ENCODE measurements at places on chromosomes 13 and 19. TPM values are rescaled to one million over a fixed set of nuclear protein-coding genes. Genes with fewer than 3 reads are reported as not detected.

DNA sequence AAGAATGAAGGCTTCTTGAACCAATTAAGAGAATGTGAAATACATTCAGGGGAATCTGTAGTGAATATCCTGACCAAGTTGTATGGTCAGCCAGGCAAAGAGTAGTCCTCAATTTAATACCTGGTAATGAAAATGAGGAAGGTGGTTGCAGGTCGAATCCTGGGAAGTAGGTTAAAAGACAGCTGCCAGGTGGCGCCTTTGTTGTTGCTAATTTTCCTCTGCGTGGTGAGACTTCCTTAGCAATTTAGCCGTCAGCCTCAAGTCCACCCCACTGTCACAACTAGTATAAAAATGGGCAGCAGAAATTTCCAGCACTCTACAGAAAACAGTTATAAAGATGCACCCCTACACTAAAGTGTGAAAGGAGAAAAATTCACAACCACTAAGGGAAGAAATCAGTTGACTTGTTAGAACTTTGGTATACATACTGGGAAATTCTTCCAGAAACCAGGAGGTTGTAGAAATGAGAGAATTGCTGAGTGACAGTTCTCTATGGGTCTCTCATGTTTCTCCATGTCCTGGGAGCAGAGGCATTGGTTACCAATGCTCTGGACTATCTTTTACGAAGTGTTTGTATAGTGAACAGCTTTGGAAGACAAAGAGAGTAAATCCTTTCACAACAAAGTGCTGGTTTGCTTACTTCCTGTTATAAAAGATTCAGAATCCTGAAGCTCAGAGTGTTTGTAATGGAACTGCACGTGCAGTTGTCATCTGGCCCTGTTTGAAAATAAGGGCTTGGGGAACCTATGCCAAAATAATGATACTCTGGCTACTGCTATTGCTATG, 235.9 kb downstream of the NHLRC3 start:
- DNase-seq: no peak

GRCh38 chr19:4966591-4966990, 2.3 kb upstream of the KDM4B start:
- DNase-seq: no peak

GRCh38 chr19:12687496-12688196, at the start of gene GNG14:
Gene GNG14 (plus strand): TSS chr19:12687998. CDS start chr19:12688049, 51 bp downstream.
- no peak for DNase-seq

DNA sequence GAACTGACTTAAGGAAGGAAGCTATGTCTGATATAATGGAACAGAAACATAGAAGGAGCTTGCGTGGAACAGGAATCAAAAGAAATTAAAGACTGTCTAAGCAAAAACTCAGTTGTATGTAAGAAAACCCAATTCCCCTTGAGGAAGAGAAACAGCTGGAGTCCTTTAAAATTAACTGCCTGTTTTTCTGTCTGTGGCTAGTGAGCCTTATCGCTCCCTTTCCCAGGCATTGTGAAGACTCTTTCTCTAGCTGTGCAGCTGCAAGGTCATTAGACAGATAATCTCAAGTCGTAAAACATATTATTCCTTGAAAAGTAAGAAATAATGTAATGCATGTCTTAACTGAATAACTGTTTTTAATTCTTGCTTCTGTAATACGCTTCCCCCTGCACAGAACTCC, 39.7 kb upstream of the IGSF23 start:
- no peak for DNase-seq

MEIOSIN gene
- 0.24 TPM for total RNA-seq

GRCh38 chr13:103243495-103243894, 177.3 kb upstream of the SLC10A2 start:
- DNase-seq: no peak

ZNF415 gene
- 19.5 TPM for total RNA-seq

GRCh38 chr13:97914540-97914939, 38.9 kb upstream of the IPO5 start:
- DNase-seq: no peak

DNA sequence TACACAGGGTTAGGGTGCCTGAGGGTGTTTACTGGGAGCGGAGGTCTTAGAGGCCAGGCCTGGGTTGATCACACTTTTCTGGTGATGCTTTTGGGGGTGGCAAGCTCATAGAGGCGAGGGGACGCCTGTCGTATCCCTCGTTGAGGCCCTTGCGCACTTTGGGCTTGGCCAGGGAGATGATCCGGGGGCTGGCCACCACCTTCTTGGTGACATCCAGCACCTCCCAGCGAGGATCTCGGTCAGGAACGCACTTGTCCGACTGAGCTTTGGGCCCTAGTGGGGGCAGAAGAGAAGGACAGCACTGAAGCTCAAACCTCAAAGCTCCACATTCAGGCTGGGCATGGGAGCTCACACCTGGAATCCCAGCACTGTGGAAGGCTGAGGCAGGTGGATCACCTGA, 17.6 kb upstream of the MIER2 start:
- DNase-seq: no peak

NXNL1 gene
- not detected for total RNA-seq

DNA sequence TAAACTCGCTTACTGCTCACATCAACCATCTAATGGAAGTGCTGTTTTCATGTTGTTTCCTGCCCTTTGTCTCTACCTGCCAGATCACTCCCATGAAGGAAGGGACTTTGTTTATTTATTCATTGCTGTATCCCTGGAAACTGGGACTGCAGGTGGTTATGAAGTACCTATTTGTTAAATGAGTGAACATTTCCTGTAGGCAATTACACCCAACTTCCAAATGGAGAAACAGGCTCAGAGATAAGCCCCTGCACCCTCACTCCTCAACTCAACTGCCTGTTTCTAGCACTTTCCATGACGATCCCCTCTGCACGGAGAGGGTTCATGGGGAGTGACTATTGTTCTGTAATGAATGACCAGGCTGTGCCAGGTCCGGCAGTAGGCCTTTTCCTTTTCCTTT, 1.9 kb upstream of the SELENOW start:
- DNase-seq: no peak

PPFIA3 gene
- total RNA-seq: 11.5 TPM

GRCh38 chr19:28329429-28329828, 883.5 kb downstream of the UQCRFS1 start:
- no peak for DNase-seq

- no peak for DNase-seq
These were observed 5.9 kb downstream of the RAB8A start for GRCh38 chr19:16117594-16118033.

CNN1 gene
- 159 TPM for total RNA-seq

LILRB2 gene
- 3.3 TPM for total RNA-seq

DNA sequence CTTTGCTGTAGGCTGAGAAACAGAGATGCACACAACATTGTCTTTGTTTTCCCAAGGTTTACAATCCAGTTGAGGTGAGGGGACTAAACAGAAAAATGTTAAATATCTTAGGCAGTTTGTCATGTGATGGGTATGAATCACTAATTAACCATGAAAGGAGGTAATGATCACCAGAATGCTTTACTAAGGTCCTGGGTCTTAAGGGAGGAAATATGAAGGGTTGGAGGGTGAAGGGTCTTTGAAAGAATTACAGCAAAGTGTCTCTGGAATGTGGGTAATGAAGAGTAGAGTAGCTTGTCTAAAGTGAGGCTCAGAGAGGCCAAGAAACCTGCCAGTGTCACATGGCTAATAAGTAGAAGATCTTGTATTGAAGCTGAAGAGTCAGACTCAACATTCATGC, 19.0 kb downstream of the BIVM start:
- no peak for DNase-seq

DNA sequence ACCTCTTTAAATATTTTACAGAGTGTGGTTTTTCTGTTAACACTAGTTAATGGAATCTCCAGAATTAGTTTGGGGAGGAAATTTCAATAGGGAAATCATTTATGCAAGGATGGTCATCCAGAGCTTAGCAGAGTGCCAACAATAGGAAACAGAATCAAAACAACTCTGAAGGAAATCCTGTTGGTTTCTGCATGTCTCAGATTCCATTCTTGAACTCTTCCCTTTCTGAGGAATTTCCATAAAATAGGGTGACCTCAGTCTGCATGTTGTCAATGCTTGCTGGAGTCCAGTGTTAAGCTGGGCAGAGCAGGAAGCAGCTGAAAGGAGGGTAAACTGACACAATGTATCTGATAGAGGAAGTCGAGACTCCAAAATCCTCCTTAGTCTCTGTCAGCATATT, 16.9 kb downstream of the CBY2 start:
- DNase-seq: no peak

DNA sequence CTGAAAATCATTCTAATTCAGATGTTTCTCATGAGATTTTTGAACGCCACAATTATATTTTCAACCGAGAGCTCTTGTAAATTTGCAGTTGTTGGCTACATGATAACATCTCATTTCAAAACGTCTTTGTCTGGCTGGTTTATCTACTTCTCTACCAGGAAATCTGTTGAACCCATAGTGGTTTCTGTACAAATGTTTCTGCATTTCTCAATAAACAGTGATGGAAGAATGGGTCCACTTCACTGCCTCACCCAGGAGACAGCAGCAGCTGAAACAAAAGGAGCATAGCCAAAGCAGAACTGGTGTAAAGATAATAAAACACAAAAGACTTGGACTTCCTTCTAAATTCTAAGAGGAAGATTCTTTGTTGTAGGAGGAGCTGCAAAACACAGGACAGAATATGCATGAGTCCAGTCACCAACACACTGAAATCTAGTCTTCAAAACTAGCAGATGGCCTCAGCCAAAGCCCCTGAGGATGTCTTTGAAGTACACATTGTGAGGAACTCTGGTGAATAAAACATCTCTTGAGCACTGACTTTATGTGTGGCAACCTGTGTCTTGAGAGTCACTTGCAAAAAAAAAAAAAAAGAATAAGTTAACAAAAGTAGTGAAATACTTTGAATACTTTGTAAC, 68.6 kb upstream of the FGF14 start:
- no peak for DNase-seq

PLK5 gene
- not detected for total RNA-seq

GRCh38 chr13:39394796-39395678, 208.0 kb downstream of the LHFPL6 start:
- DNase-seq: peak; percentile 28

- DNase-seq: peak; percentile 71
These were observed at the start of gene RGL3 for GRCh38 chr19:11418549-11419506. Gene RGL3 (minus strand): TSS chr19:11419314. CDS start chr19:11419278, 36 bp downstream.

DNA sequence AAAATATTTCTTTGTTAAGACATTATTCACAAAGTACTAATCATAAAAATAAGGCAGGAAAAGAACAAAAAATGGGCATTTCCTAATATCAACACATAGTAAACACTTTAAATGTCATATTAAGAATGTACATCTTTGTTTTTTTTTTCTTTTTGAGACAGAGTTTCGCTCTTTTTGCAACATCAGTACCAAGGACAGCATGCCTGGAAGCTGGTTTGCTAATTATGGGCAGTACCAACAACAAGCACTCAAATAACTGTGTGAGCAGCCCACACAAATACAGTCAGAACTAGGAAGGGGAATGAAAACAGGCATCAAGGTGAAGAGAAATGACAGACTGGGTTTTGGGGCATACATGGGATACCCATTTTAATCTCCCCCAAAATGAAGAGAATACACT, 788.0 kb upstream of the SLITRK1 start:
- DNase-seq: no peak

KLK11 gene
- 1.7 TPM for total RNA-seq

GRCh38 chr13:112902669-112903068, 66.3 kb upstream of the MCF2L start:
- DNase-seq: no peak

ZNF613 gene
- 4.3 TPM for total RNA-seq

DNA sequence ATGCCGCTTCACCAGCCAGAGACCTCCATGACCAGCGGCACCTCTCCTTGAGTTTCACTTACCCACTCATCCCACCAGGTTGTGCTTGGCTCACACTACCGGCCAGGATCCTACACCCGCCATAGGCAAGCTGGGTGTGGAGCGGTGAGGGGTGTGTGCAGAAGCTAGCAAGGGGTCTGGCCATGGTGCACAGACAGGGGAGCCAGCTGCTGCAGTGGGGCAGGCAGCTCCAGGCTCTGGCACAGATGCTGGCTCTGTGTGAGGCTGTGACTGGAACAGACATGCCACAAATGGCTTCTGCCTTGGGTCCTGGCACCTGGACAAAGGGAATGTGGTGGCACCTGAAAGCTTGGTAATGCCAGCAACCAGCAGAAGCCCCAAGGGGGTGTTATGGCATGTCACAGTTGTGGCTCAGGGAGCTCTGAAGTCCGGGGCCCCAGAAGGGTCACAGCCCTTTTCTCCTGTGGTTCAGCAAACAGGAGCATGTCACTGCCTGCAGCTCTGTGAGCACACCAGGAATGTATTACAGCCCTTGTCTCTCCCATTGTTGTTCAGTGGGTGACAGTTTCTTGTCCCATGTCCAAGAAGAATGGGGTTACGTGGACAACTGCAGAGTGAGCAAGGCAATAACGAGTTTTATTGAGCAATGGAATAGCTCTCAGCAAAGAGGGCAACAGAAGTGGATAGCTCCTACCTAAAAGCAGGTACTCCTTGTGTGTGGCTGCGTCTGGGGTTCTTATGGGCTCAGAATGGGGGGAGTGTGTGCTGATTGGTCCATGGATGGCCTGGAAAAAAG, 2791.0 kb upstream of the PCDH20 start:
- no peak for DNase-seq

- no peak for DNase-seq
These were observed 200.2 kb upstream of the SOX1 start for GRCh38 chr13:111866731-111867245.

DNA sequence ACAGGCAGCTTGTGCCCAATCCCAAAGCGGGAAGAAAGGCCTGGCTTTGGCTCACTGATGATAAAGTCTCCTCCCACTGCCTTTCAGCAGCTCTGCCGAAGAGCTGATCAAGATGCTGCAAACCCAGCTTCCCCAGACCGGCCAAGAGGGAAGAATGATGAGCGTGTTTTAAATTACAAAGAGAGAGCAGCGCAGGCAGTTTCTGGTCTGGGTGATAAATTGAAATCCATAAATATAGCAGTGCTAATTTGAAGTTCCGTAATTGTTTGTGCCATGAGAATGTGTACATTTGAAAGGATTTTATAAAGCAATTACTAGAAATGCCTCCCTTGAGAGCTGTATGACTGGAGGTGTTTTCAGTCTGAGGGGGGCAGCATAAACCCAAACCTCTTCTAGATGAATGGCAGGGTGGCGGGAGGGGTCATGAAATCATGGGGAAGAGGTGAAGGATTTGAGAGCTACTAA, 171.8 kb downstream of the STK24 start:
- DNase-seq: no peak

DNA sequence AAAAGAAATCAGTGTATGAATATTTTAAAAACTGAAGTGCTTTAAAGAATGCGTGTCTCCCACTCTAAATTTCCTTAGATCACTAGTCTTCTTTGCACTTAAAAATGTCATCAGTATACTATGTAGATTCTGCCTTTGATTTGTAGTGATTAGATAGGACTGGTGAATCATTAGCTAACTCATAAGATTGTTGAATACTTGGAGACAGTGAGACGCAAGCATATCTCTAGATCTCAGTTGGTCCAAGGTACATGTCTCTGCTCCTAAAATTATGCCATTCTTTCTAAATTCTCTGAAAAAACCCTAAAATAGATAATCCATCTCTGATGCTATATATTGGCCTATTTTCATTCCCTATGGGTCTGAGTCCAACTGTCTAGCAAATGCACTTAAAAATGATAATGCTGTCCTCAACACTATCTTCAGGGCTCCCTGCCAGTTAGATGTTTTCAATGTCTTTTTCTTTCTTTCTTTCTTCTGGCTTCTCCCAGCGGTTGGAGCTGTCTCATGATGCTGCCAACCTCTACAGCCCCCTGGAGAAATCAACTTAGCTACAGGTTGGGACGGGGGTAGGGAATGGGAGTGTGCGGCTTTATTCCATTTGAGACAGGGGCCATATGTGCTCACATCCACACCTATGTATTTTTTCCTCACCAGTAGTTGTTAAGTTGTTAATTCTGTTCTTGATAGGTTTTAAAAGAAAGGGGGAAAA, 301.0 kb downstream of the NDFIP2 start:
- DNase-seq: no peak

OR7C1 gene
- not detected for total RNA-seq

Measured in left cardiac atrium (tissue), 4 donors.